Ovary (tissue), 10 donors: ENCODE measurements at places on chromosomes 16 and 17. TPM values are rescaled to one million over a fixed set of nuclear protein-coding genes. Genes with fewer than 3 reads are reported as not detected.
A peak's percentile ranks its signal among the peaks of the same experiment; 100 is the strongest.

The TNK1 gene
- total RNA-seq = 5.6 TPM

The COG1 gene
- 39.0 TPM for total RNA-seq

The TMEM88 gene
- total RNA-seq = 3.2 TPM

The ZPBP2 gene
- not detected for total RNA-seq

The CFAP97D1 gene
- not detected for total RNA-seq

The KCNJ2 gene
- 2.1 TPM for total RNA-seq

The CACNG1 gene
- total RNA-seq = not detected

The ZNF423 gene
- 23.2 TPM for total RNA-seq

The EVPLL gene
- not detected for total RNA-seq

The ABCC11 gene
- 0.13 TPM for total RNA-seq

DNA sequence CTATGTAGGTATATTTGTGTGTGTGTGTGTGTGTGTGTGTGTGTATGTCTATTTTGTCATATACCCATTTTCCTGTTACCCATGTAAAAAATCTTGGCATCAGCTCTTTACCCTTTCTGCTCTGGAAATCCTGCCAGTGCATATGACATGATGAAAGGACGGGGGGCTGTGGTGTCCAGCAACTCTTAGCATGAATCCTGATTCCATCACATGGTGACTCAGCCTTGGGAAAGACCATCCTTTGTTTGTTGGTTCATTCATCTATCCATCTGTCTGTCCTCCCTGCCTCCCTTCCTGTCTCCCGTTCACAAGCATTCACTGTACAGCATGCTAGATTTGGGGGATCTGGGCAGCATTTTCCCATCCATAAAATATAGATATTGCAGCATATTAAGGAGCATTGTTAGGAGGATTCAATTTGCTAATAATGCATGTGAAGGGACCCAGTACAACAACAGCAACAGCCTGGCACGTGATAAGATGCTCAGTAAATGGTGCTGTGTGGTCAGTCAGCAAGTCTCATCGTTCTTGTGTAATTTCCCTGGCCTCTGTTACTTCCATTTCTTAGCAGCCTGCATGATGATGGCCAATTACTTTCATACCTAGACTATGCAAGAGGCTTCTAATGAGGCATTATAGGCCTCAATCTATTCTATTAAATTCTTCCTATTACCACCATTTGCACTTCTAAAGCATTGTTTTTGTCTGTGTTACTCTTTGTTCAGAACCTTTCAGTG lies 191.0 kb downstream of the PRKCA start:
- H3K27ac ChIP-seq = no peak overlapping the region
- H3K4me1 ChIP-seq = peaks cover 2% of the 10 kb centered on the region
- H3K27me3 ChIP-seq = no peaks in the 10 kb centered on the region
- H3K36me3 ChIP-seq = no peaks in the 10 kb centered on the region
- no peak overlapping the region for H3K4me3 ChIP-seq
- no peak for DNase-seq

DNA sequence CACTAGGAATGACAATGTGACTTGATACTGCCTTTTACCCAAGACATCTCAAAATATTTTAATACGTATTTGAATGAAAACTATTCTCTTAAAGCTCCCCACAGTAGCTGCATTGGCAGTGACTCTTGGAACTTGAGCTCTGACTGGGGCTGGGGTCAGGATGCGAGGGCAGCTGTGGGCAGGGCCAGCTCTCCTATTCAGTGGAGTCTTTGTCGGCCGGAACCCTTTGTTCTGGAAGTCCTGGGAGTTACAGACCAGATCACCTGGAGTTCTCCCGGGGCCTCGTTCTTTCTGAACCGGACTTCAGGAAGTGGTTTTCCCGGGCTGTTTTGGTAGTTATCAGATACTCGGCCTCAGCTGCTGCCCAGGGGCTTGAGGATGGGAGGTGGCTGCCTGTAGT lies 84.9 kb downstream of the NPIPB11 start:
- DNase-seq = no peak
- H3K36me3 ChIP-seq = no peaks in the 10 kb centered on the region
- no peak overlapping the region for H3K4me3 ChIP-seq
- H3K4me1 ChIP-seq = peaks cover 5% of the 10 kb centered on the region

GRCh38 chr17:79113699-79114457 lies 39.3 kb downstream of the ENGASE start:
- no peaks in the 10 kb centered on the region for H3K27me3 ChIP-seq
- no peak overlapping the region for H3K27ac ChIP-seq
- H3K4me1 ChIP-seq = peaks cover 4% of the 10 kb centered on the region

- no peaks in the 10 kb centered on the region for H3K27me3 ChIP-seq
- no peak for DNase-seq
- H3K4me1 ChIP-seq = no peaks in the 10 kb centered on the region
- no peak overlapping the region for H3K27ac ChIP-seq
Observed at GRCh38 chr16:60989592-60989991, 1046.6 kb downstream of the CDH8 start.

DNA sequence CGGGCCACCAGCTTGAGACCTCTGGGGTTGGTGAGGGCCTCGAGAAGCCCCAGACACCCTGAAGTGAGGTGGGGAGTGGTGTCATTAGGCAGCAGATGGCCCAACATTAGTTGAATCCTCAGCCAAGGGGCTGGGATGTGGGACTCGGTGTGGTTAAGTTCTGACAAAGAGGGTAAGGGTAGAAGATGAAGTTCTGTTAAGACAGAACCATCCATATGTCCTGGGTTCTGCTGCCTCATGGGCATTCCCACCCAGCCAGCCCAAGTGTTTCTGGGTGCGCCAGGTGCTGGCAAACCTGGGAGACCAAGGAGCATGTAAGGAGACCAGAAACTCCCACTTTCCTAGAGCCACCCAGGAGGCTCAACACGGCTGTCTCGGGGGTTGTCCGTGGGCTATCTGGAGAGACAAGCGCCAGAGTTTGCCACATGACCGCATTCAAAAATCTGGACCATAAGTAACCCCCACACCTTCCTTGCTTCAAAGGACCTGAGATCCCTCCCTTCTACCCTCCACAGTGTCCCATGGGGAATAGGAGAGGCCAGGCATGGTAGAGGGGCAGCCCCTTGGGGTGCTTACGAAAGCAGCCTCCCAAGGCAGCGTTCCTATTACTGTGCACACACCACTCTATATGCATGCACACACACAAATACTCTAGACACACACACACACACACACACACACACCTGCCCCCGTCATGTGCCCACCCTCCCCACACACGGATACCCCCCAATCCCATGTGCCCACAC lies 128.7 kb downstream of the C16orf78 start:
- no peaks in the 10 kb centered on the region for H3K4me1 ChIP-seq
- no peaks in the 10 kb centered on the region for H3K36me3 ChIP-seq
- no peak overlapping the region for H3K27ac ChIP-seq

DNA sequence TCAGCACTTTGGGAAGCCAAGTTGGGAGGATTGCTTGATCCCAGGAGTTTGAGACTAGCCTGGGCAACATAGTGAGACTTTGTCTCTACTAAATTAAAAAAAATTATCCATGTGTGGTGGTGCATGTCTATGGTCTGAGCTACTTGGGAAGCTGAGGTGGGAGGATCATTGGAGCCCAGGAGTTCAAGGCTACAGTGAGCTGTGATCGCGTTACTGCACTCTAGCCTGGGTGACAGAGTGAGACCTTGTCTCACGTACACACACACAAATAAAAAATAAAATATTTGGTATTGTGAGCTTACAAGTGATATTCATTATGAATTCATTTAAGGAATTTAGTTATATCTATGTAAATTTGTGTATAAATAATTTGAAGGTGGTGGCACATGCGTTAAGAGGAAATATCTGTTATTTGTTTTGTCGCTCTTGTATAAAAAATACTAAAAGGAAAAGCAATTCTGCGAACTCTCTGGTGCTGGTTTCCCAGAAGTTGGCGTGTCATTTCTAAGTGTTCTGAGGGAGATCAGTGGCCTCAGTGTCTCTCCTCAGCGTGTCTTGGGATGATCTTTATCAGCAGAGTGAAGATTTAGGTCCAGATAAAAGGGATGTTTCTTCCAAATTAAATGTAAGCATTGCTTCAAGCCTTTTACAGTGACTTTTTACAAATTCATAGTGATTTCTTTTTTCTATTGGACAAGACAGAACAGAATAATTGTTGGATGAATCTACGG lies 187.6 kb downstream of the FTO start:
- H3K36me3 ChIP-seq = no peaks in the 10 kb centered on the region
- no peak for DNase-seq
- H3K4me1 ChIP-seq = peaks cover 2% of the 10 kb centered on the region
- H3K27me3 ChIP-seq = no peaks in the 10 kb centered on the region
- H3K4me3 ChIP-seq = no peak overlapping the region
- H3K27ac ChIP-seq = no peak overlapping the region

DNA sequence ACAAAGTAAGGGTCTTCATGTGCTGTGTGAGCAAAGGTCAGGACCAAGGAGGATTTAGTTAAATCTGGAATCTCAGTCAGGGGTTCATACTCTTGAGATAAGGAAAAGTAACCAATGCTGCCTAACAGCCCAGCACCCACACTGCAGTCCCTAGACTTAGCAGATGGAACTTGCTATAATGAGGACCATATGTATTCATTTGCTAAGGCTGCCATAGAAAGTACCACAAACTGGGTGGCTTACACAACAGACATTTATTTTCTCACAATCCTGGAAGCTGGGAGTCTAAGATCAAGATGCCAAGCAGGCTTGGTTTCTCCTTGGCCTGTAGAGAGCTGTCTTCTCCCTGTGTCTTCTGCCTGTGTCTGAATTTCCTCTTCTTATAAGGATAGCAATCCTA lies 20.8 kb downstream of the ZP2 start:
- no peaks in the 10 kb centered on the region for H3K27me3 ChIP-seq
- no peak for DNase-seq
- H3K4me3 ChIP-seq = no peak overlapping the region

GRCh38 chr17:77312786-77313599 lies 172.2 kb downstream of the SEC14L1 start:
- no peaks in the 10 kb centered on the region for H3K27me3 ChIP-seq
- H3K4me1 ChIP-seq = peaks cover 35% of the 10 kb centered on the region
- peak overlapping the region; percentile 61 for H3K27ac ChIP-seq
- DNase-seq = peak; percentile 90
- H3K36me3 ChIP-seq = no peaks in the 10 kb centered on the region

- H3K36me3 ChIP-seq = no peaks in the 10 kb centered on the region
- peaks cover 2% of the 10 kb centered on the region for H3K4me1 ChIP-seq
- H3K27ac ChIP-seq = no peak overlapping the region
- no peak overlapping the region for H3K4me3 ChIP-seq
Observed at GRCh38 chr17:146983-147761, 9.8 kb downstream of the SCGB1C2 start.

GRCh38 chr17:41885733-41886132 lies 20.5 kb upstream of the KLHL11 start:
- H3K4me3 ChIP-seq = no peak overlapping the region
- DNase-seq = no peak
- H3K36me3 ChIP-seq = no peaks in the 10 kb centered on the region
- H3K27me3 ChIP-seq = no peaks in the 10 kb centered on the region
- H3K27ac ChIP-seq = no peak overlapping the region

- peaks cover 3% of the 10 kb centered on the region for H3K4me1 ChIP-seq
- no peak overlapping the region for H3K27ac ChIP-seq
- DNase-seq = no peak
- no peaks in the 10 kb centered on the region for H3K27me3 ChIP-seq
- no peak overlapping the region for H3K4me3 ChIP-seq
- no peaks in the 10 kb centered on the region for H3K36me3 ChIP-seq
Observed at GRCh38 chr16:65684230-65684629, 562.4 kb upstream of the CDH11 start.

- H3K27me3 ChIP-seq = no peaks in the 10 kb centered on the region
- DNase-seq = no peak
- H3K4me3 ChIP-seq = no peak overlapping the region
- no peaks in the 10 kb centered on the region for H3K36me3 ChIP-seq
- H3K4me1 ChIP-seq = no peaks in the 10 kb centered on the region
Observed at GRCh38 chr16:24834459-24835335, 11.1 kb upstream of the SLC5A11 start.

- no peak for DNase-seq
- no peaks in the 10 kb centered on the region for H3K36me3 ChIP-seq
- no peaks in the 10 kb centered on the region for H3K27me3 ChIP-seq
- H3K27ac ChIP-seq = no peak overlapping the region
Observed at GRCh38 chr16:56993204-56993603, 3.8 kb downstream of the NLRC5 start.

DNA sequence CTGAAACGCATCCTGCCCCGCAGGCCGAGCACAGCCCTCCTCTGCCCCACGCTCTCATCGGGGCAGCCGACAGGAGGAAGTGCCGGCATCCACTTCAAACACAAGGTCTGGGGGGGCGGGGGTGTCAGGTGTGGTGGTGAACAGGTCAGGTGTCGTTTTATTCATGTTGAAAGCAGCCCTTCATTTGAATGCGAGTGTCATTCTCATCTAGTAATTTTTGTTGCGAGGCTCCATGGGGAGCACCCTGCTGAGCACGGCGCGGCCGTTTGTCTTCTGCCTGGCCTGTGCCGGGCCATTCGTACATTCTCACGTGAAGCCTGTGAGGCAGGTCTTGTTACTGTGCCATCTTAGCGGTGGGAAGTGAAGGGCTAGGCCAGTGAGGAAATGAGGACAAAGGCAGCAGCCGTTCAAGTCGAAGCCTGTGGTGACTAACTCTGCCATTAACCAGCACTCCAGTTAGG lies 1.9 kb downstream of the ACSF3 start:
- DNase-seq = no peak
- H3K27me3 ChIP-seq = no peaks in the 10 kb centered on the region
- H3K4me3 ChIP-seq = no peak overlapping the region

DNA sequence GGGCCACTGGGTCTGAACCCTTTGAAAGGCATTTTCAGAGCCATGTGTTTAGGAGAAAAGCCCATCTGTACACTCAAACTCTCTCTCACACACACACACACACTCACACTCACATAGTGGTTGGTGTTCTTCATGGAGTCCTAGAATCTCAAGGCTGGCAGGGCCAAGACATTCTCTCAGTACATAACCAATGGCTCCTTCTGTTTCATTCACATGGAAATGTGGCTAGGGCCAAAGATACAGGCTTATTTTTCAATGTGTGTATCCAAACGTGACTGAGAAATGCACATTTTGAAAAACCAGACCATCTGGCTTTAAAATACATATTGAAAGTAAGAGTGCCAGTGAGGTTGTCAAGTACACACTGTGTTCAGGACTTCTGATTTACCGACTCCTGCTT lies 59.0 kb upstream of the SALL1 start:
- no peak for DNase-seq
- no peaks in the 10 kb centered on the region for H3K27me3 ChIP-seq
- H3K4me3 ChIP-seq = no peak overlapping the region

DNA sequence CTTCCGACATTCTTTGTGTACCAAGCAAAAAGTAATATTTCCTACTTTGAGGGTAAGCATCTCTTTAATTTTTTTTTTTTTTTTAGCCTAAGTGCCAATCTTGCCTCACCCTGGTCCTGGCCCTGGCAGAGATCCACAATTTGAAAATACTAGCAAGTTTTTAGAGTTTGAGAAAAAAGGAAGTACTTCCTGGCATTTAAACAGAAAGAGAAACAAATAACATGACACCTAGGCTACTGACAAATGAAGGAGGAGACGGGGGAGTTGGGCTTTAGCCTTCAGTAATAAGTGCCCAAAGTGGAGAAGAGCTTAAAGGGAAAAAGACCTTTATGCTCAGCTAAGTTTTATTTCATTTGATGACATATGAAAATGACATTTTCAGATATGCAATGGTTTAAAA lies 92.8 kb downstream of the HS3ST3A1 start:
- H3K27me3 ChIP-seq = no peaks in the 10 kb centered on the region
- H3K27ac ChIP-seq = no peak overlapping the region
- H3K36me3 ChIP-seq = no peaks in the 10 kb centered on the region
- no peak overlapping the region for H3K4me3 ChIP-seq

GRCh38 chr17:65022751-65023700 lies 33.5 kb downstream of the GNA13 start:
- DNase-seq = no peak
- H3K4me3 ChIP-seq = no peak overlapping the region
- no peaks in the 10 kb centered on the region for H3K36me3 ChIP-seq
- H3K4me1 ChIP-seq = peaks cover 17% of the 10 kb centered on the region
- H3K27me3 ChIP-seq = no peaks in the 10 kb centered on the region
